ENCODE measurements at places on chromosomes 2 and 18.
A peak's percentile ranks its signal among the peaks of the same experiment; 100 is the strongest.

- DNase-seq = peak; percentile 9
Observed at GRCh38 chr18:22813648-22814328, 119.3 kb upstream of the RBBP8 start.

GRCh38 chr18:48186131-48186766, 222.9 kb downstream of the ZBTB7C start:
- DNase-seq = no peak

DNA sequence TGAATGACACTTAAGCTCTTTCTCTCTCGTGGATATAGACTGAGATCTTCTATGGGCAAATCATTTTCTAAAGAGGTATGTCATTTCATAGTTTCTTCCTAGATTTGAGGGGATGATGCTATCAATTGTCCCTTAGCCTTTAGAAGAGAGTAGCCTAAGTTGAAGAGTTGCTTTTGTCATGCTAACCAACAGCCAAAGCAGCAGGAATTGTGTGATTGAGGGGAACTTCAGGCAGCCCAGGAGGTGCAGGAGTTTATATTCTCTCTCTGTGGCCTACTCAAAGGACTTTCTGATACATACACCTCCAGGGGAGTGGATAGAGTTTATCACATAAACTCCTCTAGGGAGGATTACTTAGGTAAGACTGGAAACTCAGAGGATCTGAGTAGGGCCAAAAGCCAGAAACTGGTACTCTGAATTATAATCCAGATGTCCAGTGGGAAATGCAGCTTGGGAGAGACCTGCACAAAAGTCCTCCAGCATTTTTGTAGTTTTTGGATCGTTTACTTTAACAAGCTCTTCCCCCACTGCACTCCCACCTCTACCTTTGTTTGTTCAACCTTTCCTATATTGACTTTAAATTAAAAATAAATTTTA, 150.7 kb upstream of the CCDC68 start:
- DNase-seq = no peak

- DNase-seq = peak; percentile 16
Observed at GRCh38 chr2:84946204-84947009, 24.6 kb upstream of the KCMF1 start.

GRCh38 chr2:144550911-144551310, 31.0 kb upstream of the ZEB2 start:
- DNase-seq = no peak

- DNase-seq = peak; percentile 43
Observed at GRCh38 chr2:68767031-68767961, 32.7 kb downstream of the ARHGAP25 start.

GRCh38 chr18:41921770-41922169, 33.3 kb upstream of the PIK3C3 start:
- DNase-seq = no peak

DNA sequence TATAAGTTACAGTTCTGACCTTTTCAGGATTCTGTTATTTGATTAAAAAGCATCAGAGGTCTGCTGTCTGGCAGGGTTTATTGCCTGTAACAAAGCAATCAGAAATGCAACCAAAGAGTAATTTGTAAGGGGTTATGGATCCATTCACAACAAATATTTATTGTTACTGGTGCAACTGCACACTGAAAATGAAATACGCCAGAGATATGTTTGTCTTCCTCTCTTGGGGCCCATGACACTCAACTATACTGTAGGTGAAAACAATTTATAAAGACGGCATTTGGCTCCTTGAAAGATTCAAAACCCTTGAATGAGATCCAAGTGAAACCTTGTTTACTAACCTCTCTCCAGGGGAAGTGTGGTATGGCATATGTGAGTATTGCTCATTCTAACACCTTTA, 452.2 kb downstream of the MBD2 start:
- no peak for DNase-seq

GRCh38 chr2:17538844-17539554, 1.5 kb upstream of the VSNL1 start:
- DNase-seq = no peak

DNA sequence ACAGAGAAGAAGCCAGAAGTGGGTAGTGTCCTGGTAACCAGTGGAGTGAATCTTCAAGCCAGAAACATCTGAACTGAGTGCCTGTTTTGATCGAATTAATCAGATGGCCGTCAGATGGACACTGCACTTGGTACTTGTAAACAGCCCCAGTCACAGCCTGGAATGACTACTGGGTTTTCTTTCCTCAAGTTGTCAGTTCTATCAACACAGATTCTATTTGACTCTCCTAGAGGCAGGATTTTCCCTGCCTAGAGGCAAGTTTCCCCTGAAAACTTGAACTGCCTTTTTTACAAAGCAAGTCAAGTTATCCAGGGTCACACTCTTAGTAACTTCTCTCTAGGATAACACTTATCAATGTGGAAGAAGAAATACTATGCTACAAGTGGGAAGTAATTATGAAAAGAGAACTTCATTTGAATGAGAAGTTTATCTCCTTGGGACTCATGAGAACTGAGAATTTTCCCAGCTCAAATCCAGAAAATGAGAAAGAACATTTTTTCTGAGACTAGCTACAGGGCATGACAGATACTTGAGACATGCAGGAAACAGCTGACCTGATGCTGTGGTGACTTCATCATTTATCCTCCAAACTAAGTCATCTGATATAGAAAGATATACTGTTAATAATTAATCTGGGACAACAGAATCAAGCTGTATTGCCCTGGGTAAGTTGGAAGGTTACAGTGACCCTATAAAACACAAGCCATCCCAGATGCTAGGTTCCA, 36.0 kb downstream of the SULT1C2 start:
- no peak for DNase-seq

- no peak for DNase-seq
Observed at GRCh38 chr2:20400306-20400705, 46.6 kb upstream of the RHOB start.

GRCh38 chr2:38598200-38598990, 4.3 kb downstream of the HNRNPLL start:
- DNase-seq = no peak

DNA sequence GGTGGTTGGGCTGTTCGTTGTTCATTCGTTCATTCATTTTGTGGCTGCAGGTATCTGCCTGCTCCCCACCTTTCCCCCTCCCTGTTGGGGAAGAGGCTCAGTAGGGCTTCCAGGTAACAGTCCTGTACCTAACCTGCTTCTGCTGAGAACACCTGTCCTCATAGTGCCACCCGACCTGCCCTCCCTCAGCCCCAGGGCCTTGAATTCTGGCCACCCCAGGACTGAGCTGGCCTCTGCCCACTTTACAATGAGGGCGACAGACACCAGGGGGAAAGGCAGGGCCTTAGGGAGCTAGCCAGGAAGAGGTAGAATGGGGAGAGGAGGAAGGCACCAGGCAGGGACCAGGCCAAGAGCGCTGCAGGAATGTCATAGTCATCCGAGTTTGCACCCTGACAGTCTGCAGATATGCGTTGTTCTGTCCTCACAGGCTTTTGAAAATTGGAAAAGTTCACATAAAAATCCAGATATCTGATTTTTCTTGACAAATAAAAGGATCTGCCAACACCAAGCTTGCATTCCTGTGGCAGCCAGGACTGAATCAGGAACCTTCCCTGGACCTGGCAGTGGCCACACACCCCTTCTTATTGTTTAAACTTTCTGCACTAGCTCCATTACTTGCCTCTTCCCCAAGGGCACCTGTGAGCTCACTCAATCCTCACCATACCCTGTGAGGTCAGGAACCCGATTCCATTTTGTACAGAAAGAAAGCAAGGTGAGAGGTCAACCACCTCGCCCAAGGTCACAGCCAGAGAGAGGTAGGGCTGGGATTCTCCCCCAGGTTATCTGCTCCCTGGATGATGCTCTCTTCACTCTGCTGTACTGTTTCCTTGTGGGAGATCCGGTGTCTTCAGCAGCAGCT, 35.3 kb upstream of the MRPL33 start:
- DNase-seq = no peak

- DNase-seq = no peak
Observed at GRCh38 chr18:25080211-25080610, 271.8 kb downstream of the ZNF521 start.

- DNase-seq = no peak
Observed at GRCh38 chr18:61308004-61308403, 25.2 kb upstream of the CDH20 start.

GRCh38 chr2:96267159-96267971, 1.3 kb downstream of the CIAO1 start:
- peak; percentile 24 for DNase-seq

- no peak for DNase-seq
Observed at GRCh38 chr18:54636217-54636616, 45.2 kb downstream of the DYNAP start.

DNA sequence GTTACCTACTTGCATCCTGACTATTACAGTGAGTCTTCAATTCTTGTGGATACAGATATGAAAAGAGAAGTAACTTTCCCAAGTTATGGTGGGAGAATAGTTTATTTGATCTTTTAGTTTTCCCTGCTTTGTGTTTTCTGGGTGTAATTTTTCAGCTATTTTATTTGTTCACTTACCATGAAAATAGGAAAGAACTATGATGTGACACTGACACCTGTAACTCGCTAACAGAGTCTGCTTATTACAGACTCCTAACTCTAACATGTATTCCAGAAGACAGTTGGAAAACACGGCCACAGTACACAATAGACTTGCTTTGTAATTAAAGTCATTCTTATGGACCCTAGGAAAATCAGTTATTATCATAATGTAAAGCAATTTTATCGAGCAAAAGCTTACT, 323.2 kb downstream of the LRRTM1 start:
- no peak for DNase-seq

GRCh38 chr18:59219672-59220163, at the start of gene GRP:
Gene GRP, plus strand, starts transcription at chr18:59220158. Its CDS starts 108 bp downstream, at chr18:59220266.
- no peak for DNase-seq

GRCh38 chr2:197998702-197999101, 194.3 kb downstream of the PLCL1 start:
- no peak for DNase-seq

DNA sequence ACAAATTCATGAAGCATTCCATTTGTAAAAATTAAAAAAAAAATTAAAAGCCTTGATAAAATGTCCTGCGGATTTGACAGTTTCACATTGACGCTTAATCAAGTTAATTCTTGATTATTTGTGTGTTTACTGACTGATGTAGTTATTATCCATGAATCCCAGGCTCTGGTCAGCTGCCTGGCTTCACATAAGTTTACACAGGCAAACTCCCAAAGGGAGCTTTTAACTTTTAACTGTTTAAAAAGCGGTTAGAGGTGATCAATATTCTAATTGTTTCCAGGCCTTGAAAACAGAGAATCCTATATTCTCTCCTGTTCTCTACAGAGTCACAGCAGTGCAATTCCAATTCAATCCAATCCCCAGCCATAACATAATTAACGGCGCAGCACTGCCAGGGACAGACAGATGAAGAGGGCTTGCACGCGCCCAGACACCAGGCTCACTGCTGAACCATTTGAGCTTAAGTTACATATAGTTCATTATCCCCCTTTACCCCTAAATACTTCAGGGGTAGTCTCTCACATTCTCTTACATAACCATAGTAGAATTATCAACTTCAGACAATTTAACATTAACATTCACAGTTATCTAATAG, 47.5 kb downstream of the ATP8B1 start:
- DNase-seq = no peak

DNA sequence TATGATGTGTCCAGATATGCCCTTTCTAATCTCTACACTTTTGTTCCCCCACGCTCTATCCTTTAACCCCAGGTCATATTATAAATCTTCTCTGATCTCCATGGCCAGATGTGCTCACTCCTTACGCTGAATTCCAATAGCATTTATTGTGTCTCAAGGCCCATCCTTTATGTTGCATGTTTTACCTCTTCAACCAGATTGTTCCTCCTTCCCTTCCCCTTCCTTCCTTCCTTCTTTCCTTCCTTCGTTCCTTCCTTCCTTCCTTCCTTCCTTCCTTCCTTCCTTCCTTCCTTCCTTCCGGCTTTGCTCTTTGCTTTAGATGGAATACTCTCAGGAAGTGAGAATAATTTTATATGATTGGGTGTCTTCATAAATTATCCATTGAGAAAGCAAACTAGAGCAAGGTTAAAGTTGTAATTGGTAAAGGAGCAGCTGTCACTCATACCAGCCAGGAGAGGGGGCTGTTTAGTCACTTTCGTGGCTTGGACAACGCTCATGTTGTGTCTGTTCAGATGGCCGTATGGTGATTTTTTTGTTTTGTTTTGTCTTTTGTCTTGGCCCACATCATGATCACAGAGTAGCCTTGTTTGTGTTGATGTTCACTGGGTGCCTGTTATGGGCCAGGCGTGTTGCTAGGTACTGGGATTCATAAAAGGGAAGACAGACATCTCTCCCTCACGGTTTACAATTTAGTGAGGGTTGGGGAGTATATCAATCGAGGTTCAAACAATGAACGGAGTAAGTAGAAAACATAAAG, 68.0 kb downstream of the DAW1 start:
- DNase-seq = no peak

Data from naive thymus-derived CD8-positive, alpha-beta T cell (primary cell).